ENCODE measurements at places on chromosomes 4 and X.

GRCh38 chr4:89254847-89255246 is 52.8 kb downstream of the GPRIN3 start:
- peak; percentile 55 for DNase-seq

GRCh38 chr4:112094330-112094729 is 50.9 kb upstream of the FAM241A start:
- no peak for DNase-seq

DNA sequence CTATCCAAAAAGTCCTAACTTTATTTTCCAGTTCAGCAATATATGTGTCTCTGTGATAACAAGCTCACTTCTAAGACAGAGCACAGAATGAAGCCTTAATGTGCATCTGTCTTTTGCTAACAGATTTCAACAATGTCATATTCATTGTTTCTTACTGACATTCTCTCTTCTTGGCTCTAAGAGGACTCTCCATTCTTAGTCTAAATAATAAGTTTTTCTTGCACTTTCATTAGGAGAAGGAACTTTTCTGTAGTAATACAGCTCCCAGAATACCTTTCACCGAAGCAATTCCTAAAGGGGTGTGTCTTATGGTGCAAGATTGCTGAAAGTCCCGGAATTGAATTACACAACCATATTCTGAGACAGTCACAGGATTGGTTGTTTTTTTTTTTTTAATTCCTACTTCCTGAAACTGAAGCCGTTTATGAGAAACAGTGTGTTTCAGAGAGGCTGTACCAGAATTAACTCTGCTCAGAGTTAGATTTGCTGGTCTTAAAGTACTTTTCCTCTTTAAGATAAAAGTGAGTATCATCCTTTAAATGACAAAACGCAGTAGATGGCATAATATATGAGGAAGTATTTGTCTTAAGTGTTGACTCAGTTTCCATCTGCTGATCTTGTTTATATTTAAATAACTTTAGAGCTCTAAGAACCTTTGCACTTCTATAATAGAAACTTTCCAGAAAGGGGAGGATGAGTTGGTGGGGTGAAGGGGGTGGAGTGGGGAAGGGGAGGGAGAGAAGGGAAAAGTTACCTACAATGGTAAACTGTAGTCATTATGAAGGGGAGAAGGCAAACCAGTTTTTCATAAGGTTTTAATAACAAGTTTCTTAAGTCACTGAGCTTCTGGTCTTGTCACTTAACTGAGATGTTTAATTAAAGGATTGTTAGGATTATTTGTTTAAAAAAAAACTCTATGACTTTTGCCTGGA is at the start of gene ALPK1:
ALPK1 (plus strand) TSS at position 421 of the 932 bp plus-strand sequence.
- DNase-seq: peak; percentile 92

DNA sequence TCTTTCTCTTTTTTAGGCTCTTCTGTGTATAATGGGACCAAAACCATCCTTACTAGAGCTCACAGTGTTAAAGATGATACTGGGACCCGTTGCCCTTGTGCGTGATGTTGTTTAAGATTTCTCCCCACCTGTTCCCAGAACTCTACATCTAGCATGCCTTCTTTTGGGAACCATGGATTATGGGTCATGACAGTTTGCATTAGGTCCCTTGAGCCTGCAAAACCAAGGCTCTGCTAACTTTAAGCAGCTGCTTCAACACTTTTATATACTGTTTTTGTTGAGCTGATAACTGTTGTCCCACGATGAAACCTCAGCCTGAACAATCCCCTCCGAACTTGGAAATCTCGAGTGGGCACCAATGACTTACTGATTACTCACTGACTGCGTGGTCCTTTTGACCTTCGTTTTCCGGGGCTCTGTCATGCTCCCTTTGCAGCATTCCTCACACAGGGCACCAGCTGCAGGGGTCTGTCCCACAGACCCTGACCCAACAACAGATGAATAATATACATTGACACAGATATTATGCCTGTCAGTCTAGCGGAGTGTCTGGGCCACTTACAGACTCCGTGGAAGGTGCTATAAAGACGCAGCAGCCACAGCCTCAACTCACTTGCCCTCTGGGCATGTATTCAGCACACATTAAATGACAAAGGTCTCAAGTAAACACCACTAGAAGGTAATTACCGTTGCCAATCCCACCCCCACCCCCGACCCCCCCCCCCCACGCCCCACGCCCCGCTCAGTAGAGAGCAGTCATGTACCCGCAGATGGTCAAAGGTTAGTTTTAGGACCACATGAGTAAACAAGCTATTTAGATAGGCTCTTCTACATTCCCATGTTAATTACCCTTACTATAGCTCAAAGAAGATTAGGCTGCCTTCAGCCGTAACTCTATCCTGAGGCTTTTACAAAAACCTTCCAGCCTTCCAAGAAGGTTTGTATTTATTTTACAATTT is 162.0 kb upstream of the WDFY3 start:
- no peak for DNase-seq

- DNase-seq: no peak
Measured at GRCh38 chrX:9577555-9577954, 112.7 kb downstream of the TBL1X start.

Data from AG08395 (cell line).